ENCODE measurements at places on chromosomes 5 and 9.

DNA sequence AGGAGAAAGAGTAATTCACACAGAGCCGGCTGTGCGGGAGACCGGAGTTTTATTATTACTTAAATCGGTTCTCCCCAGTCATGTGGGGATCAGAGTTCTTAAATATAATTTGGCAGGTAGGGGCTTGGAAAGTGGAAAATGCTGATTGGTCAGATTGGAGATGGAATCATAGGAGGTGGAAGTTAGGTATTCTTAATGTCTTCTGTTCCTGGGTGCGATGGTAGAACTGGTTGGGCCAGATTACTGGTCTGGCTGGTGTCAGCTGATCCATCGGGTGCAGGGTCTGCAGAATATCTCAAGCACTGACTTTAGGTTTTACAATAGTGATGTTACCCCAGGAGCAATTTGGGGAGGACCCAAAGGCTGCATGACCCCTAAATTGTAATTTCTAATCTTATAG, 4.6 kb upstream of the CERCAM start:
- no peak for DNase-seq

DNA sequence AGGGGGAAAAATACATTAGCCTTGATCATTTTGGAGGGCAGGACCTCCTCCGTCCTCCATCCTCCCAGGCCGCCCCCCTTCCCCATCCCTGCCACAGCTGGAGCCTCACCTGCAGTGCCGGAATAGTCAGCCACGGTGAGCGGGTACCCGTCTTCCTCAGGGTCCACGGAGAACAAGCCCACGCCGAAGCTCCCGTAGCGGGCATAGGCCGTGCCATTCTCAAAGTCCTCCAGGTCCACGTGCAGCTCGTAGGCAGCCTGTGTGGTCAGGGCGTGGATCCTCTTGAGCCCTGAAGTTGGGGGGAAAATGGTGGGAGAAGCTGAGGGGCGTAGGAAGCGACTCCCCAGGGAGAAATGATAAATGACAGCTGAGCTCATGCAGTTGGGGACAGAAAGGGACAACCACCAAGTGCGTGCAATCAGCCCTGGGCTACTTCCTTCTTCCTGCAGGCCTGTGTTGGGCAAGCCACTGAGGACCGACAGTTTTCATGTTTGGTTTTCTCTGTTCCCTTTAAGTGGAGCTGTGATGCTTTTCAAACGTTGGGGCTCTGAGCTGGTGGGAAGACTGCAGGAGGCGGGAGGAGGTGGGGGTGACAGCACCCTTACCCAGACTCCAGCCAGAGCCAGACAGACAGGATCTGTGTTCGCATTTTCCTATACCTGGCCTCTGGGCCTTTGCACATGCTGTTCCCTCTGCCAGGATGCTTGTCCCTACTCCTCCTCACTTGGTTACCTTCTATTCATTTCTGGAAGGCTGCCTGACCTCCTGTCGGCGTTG, 8.7 kb upstream of the QRFP start:
- no peak for DNase-seq

- no peak for DNase-seq
Measured at GRCh38 chr5:73438645-73439470, 9.7 kb downstream of the FOXD1 start.

GRCh38 chr5:130168211-130168610, 263.9 kb downstream of the CHSY3 start:
- no peak for DNase-seq

GRCh38 chr9:68500457-68501381, 40.0 kb downstream of the TMEM252 start:
- DNase-seq = no peak

DNA sequence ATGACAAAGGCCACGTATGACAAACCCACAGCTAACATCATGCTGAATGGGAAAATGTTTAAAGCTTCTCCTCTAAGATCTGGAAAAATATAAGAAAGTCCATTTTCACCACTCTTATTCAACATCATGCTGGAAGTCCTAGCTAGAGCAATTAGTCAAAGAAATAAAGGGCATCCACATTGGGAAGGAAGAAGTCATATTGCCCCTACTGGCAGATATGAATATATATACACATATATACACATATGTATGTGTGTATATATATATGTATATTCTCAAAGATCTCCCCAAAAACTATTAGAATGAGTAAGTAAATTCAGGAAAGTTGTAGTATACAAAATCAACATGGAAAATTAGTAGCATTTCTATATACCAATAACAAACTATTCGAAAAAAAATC, 17.1 kb downstream of the APBA1 start:
- no peak for DNase-seq
